CD4-positive, alpha-beta T cell treated with Interferon gamma for 1 hour (primary cell): ENCODE measurements at places on chromosomes 3 and 15.

DNA sequence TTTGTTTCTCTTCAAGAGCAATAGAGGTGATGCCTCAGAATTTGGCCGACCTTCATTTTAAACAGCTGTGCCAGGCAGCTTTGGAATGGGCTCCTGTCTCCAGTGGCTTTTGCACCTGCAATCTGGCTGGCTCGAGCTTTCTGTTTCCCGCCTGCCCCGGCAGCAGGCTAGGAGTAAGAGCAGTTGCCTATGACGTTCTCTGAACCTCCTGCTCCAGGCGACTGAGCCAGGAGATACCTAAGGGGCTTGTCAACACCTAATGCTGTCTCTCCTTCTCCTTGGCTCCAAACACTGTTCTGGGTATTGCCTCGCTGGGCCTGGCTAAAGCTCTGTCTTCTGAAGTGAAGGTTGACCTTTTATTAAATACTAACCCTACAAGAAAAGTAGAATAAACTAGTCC lies 229.9 kb downstream of the LRRN1 start:
- DNase-seq: no peak

- no peak for DNase-seq
Measured at GRCh38 chr15:83476066-83476465, 28.9 kb downstream of the SH3GL3 start.

DNA sequence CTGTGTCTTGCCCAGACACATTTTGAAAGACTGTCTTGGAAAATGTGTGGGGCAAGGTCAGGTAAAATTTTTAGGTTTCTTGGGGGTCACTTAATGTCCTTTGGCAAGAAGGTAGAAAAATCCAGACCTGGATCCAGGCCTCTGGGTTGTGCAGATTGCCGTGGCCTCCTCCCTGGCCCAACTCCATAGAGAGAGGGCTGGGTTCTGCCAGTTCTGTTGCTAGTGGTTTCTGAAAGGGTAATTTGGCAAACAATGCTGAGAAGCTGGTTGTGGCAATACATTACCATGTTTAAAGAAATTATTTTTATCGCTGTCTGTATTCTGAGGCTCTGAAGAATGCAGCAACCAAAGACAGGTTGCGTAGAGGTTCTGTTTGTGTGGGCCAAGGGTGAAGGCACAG lies 20.2 kb upstream of the TMEM158 start:
- DNase-seq: no peak

- no peak for DNase-seq
Measured at GRCh38 chr3:69141313-69141712, 18.9 kb upstream of the LMOD3 start.

DNA sequence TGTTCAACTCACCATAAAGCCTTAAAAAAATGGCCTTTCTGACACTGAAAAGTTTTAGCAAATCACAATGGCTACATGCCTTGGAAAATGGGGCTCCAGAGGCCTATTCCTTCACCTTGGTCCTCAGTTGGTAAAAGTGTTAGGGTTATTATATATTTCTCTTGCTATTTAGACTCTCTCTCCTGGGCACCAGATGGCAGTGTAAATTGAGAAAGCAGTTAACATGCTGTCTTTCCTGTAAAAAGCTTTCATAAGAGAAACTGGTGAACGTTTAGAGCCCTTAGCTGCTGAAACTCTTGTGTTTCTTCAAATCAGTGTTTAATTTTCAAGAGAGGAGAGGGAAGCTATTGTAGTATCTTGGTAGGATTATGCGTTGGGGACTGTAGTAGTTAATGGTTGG lies 89.9 kb downstream of the LRTM1 start:
- DNase-seq: no peak

GRCh38 chr3:194925614-194926013 lies 239.9 kb downstream of the FAM43A start:
- no peak for DNase-seq

DNA sequence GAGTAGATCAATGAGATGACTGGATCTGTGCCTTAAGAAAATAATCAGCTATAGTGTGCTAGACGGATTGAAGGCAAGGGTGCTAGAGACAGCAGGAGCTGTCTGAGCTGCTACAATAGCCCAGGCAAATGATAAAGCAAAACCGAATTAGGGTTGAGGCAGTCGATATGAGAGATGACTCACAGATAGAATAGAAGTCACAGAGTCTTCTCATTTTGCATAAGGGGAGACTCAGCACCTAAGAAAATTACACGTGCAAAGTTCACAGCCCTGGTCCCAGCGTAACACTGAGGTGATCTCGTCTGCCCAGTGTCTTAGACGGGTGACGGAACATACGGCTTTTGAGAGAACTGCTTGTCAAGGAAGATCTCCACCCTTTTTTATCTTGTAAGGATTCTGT lies 11.6 kb downstream of the LPP start:
- no peak for DNase-seq

DNA sequence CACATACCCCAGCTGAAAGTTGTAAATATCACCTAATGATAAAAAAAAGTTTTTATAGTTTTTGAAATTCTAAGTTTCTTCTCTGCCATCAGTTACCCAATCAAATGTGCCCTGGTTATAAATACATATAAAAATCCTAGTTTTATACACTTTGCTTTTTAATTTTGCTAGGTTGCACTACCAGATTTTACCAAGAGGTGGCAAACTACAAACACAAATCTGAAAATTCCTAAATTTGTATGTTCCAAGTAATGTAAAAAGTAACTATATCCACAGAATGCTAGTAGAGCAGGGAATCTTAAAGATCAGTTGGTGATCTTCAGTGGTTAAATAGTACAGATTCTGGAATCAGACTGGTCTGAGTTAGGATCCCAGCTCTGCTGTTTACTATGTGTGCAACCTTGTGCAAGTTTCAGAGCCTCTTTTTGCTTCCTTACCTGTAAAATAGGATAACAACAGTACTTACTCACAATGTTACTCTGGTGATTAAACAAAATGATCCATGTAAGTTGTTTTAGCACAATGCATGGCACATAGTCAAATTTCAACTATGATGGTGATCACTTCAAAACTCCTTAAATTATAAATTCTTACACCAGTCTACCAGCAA lies 11.0 kb downstream of the TRPM7 start:
- DNase-seq: no peak

GRCh38 chr3:78706906-78707523 lies 1060.8 kb downstream of the ROBO1 start:
- DNase-seq: no peak
